NCI-H345 (cell line): ENCODE measurements at places on chromosomes 2 and 18.

- DNase-seq, result no peak
Measured at GRCh38 chr2:42941633-42942176, 149.3 kb upstream of the HAAO start.

DNA sequence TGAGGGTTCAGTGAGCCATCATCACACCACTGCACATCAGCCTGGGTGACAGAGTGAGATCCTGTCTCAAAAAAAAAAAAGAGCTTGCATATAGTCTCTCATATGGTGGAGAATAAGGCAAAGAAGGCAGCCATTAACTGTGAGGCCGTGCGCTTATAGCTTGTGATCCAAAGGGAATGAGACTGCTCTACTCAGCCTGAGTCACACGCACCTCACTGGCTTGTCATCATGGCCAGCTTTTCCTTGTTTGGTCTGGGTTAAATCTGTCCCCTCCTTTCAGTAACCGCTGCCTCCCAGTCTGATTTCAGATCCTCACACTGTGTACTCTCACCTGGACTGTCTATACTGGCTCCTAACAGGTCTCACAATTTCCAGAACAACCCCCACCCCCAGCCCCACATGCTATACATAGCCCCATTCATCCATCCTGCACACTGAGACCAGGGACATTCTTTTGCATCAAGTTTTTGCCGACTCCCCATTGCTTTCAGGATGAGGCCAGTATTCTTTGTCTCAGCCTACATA is 35.3 kb upstream of the ANKRD44 start:
- DNase-seq, result no peak

- no peak for DNase-seq
Measured at GRCh38 chr2:216017365-216017764, 4.0 kb upstream of the MREG start.

GRCh38 chr2:14364471-14364870 is 268.0 kb upstream of the LRATD1 start:
- no peak for DNase-seq

DNA sequence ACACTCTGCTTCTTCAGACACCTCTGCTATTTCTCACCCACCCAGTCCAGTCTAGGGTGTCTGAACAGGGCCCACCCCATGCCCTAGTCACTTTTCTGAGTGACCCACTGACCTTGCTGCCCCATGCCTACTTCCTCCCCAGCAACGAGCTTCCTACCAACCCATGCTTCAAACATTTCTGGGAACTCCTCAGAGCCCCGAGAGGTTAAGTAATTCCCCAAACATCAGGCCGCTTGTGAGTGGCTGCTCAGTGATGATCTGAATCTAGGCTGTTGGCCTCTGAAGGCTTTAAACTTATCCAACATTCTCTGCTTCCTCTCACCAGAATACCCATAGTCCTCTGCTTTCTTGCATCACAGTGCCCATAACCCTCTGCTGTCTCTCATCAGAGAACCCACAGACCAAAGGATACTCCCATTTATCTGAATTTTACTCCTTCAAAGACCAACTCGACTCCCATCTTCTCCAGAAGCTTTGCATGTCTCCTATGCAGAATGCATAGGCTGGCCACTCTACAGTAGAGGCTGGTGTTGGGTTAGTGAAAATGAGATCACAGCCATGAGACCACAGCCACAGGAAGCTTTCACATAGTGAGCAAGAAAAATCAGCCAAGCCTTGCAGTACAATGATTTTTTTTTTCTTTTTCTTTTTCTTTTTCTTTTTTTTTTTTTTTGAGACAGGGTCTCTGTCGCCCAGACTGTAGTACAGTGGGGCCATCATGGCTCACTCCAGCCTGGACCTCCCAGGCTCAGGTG is 309.5 kb upstream of the LYPD1 start:
- no peak for DNase-seq

GRCh38 chr2:118942031-118942430 is at the start of gene MARCO:
TSS of gene MARCO (plus strand) at chr2:118942194. CDS start at chr2:118942301, 107 bp downstream.
- DNase-seq, result no peak
